LHCN-M2 (cell line): ENCODE measurements at places on chromosomes 4 and X.
A peak's percentile ranks its signal among the peaks of the same experiment; 100 is the strongest.

- peak; percentile 89 for DNase-seq
Observed at GRCh38 chr4:101400096-101400495, 52.8 kb upstream of the PPP3CA start.

- no peak for DNase-seq
Observed at GRCh38 chr4:109166586-109166985, 135.9 kb downstream of the COL25A1 start.

DNA sequence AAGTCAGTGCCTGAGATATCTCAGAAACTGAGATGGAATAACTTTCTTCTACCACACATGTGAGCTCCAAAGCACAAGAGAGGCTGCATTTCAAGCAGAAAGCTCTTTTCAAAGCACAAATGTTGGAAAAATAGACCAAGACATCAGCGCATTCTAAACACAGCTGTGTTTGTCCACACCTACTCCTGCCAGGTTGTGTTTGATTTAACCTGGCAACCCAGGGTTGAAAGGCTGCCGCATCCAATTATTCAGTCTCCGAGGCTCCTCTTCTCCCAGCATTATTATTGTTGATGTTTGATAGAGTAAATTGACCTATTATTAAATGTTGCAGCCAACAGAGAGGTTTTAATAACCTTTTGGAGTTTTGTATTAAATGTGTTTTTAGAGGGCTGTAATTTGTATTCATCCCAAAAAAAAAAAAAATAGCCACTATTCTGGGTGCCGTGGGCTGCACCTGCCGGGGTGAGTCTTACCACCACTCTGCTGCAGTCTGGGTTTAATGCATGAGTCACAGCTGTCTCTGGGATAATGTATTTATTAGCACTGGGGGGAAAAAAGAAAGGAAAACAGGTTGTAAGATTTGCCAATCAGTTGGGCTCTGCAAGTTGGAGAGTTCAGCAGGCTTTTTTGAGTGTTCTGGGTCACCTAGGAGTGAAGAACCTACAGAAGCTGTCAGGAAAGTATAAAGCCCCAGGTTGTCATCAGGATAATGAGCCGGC, 105.2 kb upstream of the NOCT start:
- DNase-seq: peak; percentile 36

DNA sequence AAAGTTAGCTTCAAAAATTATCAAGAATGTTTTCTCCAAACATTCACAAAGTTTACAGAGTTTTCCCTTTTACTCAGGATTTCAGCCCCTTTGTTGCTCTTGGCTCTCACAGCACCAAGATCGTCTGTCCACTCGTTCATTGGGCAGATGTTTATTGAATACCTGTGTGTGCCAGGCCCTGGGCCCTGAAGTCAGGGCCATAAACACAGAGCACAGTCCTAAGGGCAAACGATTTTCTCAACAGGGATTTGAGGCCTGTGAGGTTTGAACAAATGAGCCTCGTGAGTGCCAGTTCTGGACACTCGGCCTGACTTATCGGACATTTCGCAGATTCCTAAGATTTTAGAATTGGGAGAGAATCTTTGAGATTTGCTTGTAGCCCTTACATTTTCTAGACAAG, 142.1 kb downstream of the TBL1X start:
- DNase-seq: no peak

DNA sequence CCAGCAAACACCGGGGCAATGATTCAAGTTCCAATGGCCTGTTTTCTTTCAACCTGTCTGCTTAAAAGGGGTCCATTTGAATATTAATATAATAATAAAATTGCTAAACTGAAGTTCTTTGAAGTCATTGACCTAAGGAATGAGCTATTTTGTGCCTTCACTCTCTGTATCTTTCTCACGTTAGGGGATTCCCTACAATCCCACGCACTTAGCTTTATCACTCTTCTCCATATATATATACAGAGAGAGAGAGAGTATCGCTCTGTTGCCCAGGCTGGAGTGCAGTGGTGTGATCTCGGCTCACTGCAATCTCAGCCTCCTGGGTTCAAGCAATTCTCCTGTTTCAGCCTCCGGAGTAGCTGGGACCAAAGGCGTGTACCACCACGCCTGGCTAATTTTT, 83.9 kb upstream of the NWD2 start:
- no peak for DNase-seq

GRCh38 chrX:53269536-53270107, 11.8 kb downstream of the IQSEC2 start:
- no peak for DNase-seq

DNA sequence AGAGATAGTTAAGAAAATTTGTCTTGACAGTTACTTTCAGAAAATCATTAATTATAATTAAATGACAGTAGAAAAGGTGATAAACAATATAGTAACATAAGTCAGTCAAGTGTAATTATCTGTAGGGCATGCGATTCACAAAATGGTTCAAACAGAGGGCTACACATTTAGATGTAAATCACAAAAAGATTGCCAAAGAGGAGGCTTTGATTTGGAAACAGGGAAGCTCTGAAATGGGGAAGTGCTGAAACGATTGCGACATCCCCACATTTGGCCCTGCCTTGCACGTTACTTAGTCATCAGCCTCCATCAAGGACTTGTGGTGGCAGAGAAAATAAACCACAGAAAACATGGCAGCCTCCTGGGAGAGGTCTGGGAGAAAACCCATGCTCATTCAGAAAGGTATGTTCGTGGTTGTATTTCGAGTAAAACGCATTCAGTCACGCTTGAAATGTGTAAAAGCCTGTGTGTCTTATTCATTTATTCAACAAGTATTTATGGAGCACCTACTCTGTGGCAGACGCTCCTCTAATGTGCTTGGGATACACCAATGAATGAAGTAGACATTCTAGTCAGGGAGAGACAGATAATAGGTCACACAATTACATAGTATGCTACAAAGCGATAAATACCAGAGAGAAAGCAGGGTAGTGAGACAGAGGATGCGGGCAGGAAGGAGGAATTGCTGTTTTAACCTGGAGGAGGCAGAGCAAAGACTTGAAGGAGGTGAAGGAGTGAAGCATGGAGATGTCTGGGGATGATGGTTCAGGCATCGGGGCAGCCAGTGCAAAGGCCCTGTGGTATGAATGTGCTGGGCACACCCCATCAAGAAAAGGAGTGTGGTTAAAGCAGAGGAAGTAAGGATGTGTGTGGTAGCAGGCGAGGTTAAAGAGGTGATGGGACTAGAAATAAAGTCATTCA, 7.8 kb downstream of the RBM47 start:
- DNase-seq: peak; percentile 94

DNA sequence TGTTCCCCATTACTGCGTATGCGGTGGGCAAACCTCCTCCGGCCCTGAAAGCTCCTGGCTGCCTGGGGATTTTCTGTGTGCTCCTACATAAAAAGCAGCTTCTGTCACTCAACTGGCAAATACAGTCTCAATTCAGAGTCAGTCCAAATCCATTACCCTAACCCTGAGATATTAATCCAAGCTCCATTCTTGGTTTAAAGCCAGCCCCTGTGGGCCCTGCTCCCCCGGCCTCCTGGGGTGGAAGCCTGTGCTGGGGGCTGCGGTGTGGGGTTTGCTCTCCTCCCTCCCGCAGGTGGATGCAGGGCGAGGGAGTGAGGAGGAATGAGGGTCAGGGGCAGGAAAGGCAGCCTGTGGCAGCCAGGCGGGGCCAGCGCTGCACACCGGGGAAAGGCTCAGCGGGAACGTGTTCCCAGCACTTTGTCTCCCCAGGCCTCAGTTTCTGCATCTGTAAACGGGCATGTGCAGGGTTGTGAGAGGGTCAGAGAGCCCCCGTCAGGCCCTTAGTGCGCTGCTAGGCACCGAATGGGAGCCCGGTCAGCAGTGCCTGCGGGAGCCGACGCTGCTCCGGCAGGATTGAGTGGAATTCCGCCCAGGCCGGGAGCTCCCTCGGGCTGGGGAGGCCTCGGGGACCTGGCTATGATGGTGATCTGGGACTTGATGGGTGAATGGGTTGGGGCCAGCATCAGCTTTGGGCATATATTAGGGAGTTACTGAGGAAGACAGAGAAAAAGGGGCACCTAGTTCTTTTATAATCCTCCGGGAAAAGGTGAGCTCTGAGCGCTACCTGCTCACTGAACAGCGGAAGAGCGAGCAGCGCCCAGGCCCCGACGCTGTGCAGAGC, 6.3 kb upstream of the RGS12 start:
- no peak for DNase-seq

- DNase-seq: peak; percentile 53
Observed at GRCh38 chr4:142535009-142535408, 311.1 kb downstream of the INPP4B start.

DNA sequence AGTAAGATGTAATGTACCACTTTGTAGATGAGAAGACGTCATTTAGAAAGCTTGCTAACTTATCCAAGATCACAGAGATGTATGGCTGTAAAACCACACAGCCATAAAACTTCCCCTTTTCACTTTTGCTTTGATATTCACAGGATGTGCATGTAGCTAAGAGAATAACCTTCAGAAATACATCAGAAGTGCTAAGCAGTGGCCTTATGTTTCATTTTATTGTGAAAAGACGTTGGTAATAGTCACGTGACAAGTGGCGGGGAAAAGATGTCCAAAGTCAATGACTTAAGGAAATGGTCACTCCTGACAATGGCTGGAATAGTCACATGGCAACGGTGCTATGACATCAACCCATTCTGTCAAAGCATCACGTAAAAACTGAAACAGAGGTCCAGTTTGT, 12.9 kb upstream of the WDR17 start:
- DNase-seq: no peak

- no peak for DNase-seq
Observed at GRCh38 chr4:26751004-26751403, 109.6 kb upstream of the STIM2 start.

GRCh38 chr4:147456706-147457105, 24.2 kb upstream of the EDNRA start:
- DNase-seq: peak; percentile 32

- peak; percentile 6 for DNase-seq
Observed at GRCh38 chr4:30429813-30430761, 290.1 kb upstream of the PCDH7 start.

DNA sequence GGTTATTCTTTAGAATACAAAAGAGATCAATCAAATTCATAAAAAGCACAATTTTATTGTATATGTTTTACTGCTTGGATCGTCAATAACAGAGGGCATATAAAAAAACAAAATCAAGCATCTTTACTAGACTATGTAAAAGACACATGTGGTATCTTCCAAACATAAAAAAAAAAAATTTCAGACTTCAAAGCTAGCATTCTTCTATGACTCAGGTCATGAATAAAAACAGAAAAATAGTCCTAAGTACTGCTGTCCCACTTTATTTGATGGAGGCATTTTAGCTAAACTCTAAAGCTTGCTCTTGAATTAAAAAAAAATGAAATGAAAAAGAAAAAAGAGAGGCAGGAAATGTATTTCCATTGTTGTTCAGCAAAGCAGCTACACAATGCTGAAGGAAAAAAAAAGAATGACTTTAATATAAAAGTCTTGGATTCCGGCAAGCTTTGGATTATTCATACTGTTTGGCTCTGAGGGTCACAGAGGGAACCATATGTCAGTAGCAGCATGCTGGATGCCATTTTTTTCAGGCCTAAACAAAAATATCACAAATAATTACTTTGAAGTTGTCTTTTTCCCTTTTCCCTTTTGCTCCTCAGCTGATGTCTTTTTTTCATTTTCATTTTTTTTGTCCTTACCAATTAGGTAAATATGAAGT, 249.1 kb upstream of the DIAPH2 start:
- peak; percentile 42 for DNase-seq

DNA sequence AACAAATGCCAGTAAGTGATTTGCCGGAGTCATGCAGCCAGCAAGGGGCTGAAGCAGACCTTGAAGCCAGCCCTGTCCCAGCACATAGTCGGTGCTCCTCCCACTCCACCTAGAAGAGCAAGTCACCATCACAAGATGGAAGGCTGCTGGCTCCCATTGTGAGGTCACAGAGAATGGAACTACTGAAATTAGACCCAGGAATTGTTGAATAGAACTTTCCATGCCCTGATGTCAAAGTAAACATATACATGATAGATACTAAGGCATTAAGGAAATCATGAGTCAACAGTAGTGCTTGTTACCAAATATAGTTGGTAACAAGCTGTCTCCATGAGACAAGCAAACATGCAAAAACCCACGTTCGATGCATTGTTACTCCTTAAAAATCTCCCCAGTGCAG, 177.1 kb upstream of the MID1 start:
- DNase-seq: peak; percentile 6

DNA sequence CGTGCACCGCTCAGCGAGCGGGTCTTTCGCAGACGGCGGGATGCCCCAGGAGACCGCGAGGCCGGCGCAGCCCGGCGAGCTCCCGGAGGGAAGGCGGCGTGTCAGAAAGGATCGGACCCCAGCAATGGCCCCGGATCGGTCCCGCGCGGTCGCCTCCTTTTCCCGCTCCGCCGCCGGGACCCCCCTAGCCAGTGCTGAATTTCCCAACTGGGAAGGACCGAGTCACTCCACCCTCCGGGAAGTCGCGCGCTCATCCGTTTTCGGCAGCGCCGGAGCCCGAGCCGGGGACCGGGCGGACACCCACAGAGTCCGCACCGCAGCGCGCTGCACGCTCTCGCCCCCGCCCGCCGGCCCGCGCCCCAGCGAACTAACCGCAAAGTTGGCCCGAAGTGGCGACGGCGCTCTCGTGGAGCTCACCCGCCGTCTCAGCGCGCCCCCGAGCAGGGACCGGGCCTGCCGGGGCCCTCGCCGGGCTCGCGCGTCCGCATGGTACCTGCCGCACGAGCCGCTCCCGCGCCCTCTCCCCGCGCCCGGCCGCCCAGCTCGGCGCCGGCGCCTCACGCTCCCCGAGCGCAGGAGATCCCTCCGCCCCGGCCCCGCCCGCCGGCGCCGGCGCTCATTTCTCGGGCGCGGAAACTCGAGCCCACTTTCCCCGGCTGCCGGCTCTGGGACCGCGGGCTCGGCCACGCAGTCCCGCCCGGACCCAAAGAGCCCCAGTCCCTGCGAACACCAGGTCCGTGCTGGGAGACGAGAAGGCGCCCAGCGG, at the start of gene FAT1:
FAT1 (minus strand) TSS at position 565 of the 766 bp plus-strand sequence. CDS start 14,029 bp downstream, outside the sequence.
- DNase-seq: peak; percentile 79

- DNase-seq: no peak
Observed at GRCh38 chrX:68180579-68180978, 252.7 kb downstream of the OPHN1 start.

DNA sequence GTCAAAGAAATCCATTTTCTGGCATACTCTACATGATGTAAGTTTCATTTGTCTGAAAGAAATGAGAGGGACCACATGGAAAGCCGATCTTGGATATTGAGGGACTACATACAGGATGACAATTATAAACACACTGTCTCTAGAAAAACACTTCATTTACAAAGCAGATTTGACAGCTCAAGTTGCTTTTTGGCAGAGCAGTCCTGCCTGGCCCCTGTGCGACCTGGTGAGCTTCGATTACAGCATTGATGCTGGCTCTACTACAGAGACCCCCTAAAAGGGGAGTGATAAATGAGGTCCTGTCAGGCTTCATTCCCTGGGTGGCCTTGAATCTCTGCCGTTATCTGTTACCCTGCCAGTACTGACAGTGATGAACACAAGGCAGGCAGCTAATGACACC, 215.2 kb upstream of the NOCT start:
- DNase-seq: no peak

DNA sequence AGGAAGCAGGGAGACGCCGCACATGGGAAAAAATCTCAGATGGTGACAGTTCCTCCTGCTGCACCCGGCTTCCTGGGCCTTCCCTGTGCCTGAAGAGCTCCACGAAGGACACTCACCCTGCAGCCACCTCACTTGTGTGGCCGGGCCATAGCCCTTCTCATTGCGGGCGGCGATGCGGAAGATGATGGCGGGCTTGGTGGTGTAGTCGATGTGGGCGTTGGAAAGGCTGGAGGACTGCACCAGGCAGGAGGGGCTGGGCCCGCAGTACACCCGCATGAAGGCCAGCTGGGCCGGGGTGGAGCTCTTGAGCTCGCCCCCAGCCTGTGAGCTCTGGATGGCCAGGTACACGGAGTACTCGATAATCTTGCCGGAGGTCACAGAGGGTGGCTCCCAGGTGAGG, 5.7 kb upstream of the RENBP start:
- DNase-seq: no peak

- peak; percentile 94 for DNase-seq
Observed at GRCh38 chr4:7811536-7812191, 128.0 kb downstream of the AFAP1 start.
